LoVo (cell line): ENCODE measurements at places on chromosomes 3 and 15.

- DNase-seq, result no peak
Observed at GRCh38 chr3:31661286-31661685, 128.6 kb downstream of the STT3B start.

GRCh38 chr15:61169275-61169903, 59.7 kb downstream of the RORA start:
- DNase-seq, result no peak

DNA sequence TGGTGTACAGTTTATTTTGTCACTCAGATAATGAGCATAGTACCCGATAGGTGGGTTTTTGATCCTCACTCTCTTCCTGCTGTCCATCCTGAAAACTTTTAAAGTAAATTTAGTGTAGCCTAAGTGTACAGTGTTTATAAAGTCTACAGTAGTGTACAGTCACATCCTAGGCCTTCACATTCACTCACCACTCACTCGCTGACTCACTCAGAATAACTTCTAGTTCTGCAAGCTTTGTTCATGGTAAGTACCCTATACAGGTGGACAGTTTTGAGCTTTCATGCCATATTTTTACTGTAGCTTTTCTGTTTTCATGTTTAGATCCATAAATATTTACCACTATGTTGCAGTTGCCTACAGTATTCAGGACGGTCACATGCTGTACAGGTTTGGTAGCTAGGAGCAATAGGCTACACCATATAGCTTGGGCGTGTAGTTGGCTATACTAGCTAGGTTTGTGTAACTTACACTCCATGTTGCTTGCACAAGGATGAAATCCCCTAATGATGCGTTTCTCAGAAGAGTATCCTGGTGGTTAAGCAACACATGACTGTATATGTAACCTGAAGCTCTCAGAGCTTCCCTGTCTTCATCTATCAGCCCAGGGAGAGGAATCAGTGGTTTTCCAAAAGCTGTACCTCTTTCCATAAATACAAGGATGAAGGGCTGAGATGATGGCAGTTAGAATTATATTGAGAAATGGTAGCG, 87.6 kb upstream of the SLC25A26 start:
- DNase-seq, result no peak

- no peak for DNase-seq
Observed at GRCh38 chr3:128439226-128439625, 27.5 kb downstream of the DNAJB8 start.

DNA sequence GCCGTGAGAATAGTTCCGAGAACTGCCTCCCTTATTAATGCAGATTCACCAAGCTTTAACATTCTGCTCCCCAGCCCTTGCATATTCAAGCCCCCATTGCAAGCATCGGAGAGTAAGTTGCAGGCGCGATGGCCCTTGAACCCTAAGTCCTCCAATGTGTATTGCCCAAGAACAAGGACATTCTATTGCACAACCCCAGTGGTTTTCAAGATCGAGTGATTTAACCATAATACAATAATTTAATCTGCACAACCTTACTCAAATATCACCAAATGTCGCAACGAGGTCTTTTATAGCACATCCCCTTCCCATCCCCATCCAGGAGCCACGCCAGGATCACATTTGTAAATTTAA, 21.7 kb upstream of the PLXND1 start:
- DNase-seq, result no peak

- no peak for DNase-seq
Observed at GRCh38 chr15:55518641-55519040, 10.6 kb upstream of the DNAAF4 start.

DNA sequence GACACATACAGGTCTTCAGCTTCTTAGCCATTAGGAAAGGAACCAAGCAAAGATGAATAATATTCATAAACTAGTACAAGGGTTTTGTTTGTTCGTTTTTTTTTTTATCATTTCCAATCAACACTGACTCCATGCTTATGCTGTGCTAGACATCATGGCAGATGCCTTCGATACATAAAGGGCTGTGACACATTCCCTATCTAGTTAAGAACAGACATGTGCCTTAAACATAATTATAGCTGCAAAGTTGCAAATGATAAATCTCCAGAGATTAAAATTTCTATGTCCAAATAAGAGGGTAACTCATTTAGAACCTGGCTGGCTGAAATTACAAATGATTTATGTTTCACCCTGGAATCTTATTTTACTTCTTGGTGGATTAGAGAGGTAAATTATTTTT, 386.4 kb downstream of the LSAMP start:
- no peak for DNase-seq

- peak; percentile 42 for DNase-seq
Observed at GRCh38 chr15:35393398-35393797, 152.6 kb downstream of the DPH6 start.

GRCh38 chr15:98905963-98906711, 101.5 kb downstream of the PGPEP1L start:
- DNase-seq, result no peak

- DNase-seq, result no peak
Observed at GRCh38 chr3:99958222-99958912, 140.7 kb downstream of the CMSS1 start.

DNA sequence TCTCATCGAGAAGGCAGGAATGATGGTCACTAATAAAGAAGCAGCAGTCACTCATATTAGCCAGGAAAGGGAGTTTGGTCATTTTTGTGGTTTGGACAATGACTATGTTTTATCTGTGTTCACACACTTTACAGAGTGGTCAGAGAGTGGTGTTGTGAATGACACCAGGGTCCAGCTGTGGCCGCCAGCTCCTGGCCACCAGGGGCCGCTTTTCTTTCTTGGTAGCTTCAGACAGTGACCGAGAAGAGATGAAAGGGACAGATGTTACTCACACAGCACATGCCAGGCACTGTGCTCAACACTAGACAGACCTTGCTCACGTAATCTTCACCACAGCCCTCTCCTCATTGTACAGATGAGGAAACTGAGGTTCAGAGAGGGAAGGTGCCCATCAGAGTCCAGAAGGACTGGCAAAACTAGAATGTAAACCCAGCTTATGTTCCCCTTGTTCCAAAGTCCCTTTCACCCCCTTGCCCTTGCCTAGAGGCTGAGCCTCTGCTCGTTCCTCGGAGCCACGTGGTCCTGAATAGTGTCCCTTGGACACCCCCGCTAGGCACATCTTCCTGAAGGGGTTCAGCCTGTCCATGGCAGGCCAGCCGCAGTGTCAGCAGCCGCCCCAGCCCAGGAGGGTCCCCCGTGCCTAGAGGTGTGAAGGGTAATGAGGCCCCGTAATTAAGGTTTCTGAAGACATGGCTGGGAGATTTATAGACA, 55.6 kb downstream of the CYP11A1 start:
- peak; percentile 23 for DNase-seq

DNA sequence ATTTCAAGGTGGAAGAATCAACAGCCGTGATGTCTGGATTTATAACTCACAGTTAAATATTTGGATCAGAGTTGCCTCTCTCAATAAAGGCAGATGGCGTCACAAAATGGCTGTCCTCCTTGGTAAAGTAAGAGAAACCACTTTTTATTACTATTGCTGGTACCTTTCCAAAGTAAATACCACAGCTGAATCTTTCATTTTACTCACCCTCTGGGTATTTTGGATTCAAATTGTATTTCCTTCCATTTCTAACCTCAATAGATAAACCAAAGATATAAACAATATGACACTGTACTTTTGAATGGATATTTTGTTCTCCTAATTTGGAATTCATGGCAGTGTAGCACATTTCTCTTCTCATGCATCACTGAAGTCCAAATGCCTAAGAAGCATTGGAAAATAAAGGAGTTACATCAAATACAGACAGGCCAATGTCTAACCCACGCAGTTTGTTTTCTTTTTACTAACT, 29.5 kb downstream of the KLHL24 start:
- DNase-seq, result peak; percentile 16

DNA sequence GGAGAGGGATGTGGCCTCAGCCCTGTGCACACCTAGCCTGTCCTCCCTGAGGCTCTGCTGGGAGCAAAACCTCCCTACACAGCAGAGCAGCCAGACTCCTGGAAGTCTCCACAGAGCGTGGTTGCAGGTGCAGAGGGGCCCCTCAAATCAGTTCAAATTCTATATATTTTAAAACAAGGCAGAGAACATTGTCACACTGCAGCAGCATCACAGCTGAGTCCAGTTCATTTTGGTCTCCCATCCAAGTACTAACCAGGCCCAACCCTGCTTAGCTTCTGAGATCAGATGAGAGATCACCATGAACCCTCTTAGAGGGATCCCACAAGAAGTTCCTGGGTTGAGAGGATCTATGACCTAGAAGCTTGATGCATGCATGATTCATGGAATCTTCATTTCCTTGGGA, 331.0 kb upstream of the RGMA start:
- no peak for DNase-seq

DNA sequence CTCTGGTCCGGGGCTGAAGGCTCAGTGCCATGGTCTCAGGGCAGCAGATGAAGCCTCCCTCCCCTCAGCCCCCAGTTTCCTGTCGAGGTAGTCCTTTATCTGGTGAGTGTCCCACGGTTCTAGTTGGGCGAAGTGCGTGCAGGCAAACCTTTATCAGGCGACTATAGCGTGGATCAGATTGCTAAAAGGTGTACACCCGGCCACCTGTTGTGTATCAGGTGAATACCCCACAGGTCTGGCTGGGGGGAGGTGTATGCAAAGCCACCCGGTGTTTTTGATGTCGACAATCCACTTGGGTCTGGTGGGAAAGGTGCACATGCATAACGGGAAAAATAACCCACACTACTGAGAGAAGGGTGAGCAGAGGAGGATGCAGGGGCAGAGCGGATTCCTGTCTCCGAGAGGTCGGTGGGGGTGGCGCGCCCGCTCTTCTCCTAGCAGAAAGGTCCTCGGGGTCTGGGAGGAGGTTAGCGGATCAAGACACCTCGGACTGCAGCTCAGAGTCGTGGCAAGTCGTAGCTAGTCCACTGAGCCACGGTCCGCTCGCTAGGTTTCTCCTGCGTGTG, 507 bp downstream of the SLC12A6 start:
- DNase-seq, result no peak

DNA sequence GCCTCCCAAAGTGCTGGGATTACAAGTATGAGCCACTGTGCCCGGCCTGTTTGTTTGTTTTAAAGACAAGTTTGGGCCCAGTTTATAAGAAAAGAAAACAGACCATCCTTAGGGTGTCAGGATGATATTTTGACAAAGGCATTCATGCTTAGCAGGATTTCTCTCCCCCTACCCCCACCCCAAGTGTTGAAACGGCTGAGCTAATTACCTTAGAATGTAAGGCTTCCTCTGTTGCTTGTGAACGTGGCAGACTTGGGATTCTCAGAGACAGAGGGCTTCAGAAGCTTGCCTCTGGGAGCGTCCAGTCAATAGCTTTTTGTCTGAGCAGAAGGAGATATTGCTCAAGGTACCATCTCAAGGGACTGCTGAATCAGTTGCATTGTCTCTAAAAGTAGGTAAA, 24.0 kb downstream of the FLNB start:
- DNase-seq, result no peak

DNA sequence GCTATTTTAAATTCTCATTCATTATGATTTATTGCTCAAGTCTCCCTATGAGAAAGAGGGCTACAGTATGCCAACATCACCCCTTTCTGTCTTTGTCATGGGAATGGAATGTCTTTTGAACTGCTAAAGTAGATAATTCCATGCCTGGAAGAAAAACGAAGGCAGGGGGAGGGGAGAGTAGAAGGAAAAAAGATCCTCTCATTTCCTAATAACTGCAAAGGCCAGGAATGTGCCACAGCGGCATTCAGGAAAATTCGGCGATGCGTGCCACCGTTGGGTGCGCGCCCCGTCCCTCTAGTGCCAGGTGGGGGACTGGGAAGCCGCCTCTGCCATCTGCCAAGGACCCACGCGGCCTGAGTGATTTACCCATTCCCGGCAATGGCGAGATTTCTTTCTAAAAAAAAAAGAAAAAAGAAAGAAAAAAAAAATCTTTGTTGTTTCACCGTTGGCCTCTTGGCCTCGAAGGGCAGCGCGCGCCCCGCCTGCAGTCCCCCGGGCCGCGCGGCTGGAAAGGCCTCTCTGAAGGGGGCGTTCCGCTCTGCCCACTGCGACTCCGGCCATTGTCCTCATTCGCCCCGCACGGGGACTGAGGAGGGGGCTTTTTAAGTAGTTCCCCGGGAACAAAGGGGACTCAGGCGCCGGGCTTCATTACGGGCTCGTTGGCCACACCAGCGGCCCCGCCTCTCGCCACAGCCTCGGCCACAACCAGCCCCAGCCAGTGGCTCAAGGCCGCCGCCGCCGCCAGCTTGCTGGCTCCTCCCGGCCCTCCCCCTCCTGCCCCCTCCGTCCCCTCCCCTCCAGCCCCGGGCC, 54.5 kb downstream of the CPN2 start:
- DNase-seq, result peak; percentile 56

DNA sequence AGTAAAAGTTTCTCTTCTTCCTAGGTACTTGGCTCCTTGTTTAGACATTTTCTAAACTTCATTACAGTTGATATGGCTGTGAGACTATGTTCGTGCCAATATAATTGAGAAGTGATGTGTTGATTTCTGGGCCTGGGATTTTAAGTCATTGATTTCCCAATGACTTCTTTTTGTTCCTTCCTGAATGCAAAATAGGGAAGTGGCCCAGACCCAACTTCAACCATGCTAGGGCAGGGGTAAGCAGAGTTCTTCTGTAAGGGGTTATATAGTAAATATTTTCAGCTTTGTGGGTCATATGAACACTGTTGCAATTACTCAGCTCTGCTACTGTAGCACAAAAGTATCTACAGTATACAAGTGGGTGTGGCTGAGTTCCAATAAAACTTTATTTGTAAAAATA, 320.1 kb upstream of the WNT5A start:
- DNase-seq, result no peak

DNA sequence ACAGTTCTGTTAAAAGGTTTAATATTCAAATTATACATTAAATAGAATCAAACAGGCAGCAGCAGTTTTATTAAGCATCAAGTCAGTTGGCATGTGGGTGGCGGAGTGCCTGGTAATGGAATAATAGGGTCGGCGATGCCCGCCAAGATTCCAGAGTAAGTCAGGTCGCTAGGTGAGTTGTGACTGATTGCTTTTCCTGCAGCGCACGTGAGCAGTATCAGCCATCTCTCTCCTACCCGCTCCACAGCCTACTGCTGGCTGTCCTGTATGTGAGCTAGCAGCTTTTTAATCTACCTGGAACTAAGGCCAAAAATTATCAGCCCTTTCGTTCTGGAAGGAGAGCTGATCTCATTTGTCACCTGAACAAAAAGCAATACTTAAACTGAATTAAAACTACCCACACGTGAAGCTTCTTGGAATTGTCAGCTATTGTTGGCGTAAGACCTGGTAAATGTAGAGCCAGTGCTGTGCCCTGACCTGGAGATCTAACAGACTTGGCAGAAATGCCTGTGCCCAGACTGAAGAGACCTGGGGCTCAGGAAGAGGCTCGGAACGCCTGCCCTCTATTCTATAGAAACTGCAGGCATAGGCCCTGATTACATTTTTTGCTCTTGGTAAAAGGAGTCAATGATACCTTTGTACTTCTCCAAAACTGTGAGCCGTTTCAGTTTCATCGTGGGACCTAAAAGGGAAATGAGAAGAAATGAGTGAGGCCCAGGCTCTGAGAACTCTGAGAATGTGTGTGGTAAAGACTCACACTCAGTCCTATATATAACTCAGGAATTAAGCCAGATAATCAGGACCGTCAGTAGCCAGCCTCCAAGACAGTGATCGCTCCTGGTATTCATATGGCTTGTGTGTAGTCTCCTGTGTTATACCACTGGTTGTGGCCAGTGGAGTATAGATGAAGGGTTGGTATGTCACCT, 21.9 kb downstream of the IDH3A start:
- no peak for DNase-seq

GRCh38 chr3:120604784-120605183, 8.6 kb downstream of the NDUFB4 start:
- no peak for DNase-seq

- no peak for DNase-seq
Observed at GRCh38 chr15:52234596-52235541, 43.7 kb upstream of the GNB5 start.
